ENCODE measurements at places on chromosomes 4 and X.

DNA sequence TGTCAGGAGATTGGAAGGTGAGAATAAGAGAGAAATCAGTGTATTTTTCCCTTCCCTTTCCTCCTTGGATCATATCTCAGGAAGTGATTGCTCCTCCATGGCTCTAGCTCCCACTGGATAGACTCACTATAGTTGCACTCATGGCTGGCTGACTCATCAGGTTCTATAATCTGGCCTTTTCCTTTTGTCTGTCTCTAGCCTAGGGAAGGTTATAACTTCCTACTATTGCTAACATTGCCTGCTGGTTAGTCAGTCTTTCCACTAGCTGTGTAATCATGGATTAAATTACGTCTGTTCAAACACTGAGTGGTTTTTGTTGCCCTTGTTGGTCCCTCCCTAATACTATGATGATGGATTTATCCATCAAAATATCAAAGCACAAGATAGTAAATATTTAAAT is 195.5 kb upstream of the VEGFC start:
- no peak for DNase-seq

- DNase-seq = no peak
Observed at GRCh38 chr4:25818371-25818871, 44.4 kb downstream of the SEL1L3 start.

GRCh38 chr4:114558446-114559020 is 40.1 kb upstream of the UGT8 start:
- no peak for DNase-seq

DNA sequence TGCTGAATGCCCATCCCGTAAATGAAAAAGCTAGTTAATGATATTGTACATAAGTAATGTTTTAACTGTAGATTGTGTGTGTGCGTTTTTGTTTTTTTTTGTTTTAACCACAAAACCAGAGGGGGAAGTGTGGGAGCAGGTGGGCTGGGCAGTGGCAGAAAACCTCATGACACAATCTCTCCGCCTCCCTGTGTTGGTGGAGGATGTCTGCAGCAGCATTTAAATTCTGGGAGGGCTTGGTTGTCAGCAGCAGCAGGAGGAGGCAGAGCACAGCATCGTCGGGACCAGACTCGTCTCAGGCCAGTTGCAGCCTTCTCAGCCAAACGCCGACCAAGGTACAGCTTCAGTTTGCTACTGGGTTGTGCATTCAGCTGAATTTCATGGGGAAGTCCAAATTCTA is at the start of gene SPP1:
Gene SPP1 (plus strand): TSS at position 249 of the 400 bp plus-strand sequence. CDS start 1,182 bp downstream, outside the sequence.
- no peak for DNase-seq

DNA sequence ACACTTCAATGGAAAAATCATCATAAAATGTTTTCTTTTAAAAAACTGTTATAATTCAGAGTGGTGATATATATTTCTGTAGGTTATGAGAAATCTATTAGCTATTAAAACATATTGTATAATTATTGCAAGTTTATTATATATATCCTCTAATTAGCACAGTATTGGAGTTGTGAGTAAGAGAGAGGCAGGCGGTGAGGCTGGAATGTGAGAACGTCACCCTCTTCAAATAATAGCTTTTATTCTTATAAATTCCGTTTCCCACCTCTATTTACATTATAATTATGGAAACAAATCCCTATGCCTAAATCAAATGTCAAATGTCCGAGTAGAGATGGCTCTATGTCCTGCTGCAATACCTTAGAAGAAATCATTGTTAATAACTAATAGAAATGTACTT is 292.9 kb downstream of the ADGRL3 start:
- DNase-seq = no peak

DNA sequence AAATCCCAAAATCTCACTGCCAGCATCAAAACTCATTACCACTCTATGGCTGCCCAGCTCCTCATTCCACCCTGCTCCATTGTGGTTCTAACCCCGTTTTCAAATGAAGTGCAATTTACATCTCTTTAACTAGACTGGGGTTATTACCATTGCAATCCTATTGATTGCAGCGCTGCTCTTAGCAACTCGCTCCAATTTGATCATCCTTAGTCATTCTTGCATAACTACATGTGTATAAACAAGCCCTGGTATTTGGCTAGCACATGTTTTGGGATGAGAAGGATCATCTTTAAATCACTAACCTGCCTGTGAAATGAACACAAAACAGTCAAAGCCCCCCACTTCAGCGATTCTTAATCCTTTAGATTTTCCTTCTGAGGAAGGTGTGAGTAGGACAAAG is 340.1 kb upstream of the PPARGC1A start:
- no peak for DNase-seq

DNA sequence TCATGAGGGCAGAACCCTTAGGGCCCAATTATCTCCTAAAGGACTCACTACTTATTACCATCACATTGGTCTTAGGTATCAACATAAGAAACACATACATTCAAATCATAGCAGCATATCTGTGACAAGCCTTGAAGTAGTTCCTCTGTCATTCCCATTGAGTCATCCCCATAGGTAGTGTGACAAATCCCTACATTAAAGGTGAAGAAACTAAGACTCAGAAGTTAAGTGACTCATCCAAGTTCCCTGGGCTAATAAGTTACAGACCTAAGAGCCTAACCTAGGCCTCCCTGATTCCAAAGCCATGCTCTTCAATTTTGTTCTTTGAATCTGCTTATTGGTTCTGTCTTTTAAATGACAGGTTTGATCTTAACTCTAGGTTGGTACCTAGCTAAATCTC is 58.2 kb downstream of the CD38 start:
- DNase-seq = no peak

- DNase-seq = no peak
Observed at GRCh38 chr4:54840430-54840829, 182.7 kb downstream of the KIT start.

GRCh38 chrX:123337886-123338639 is 154.0 kb downstream of the GRIA3 start:
- DNase-seq = no peak

DNA sequence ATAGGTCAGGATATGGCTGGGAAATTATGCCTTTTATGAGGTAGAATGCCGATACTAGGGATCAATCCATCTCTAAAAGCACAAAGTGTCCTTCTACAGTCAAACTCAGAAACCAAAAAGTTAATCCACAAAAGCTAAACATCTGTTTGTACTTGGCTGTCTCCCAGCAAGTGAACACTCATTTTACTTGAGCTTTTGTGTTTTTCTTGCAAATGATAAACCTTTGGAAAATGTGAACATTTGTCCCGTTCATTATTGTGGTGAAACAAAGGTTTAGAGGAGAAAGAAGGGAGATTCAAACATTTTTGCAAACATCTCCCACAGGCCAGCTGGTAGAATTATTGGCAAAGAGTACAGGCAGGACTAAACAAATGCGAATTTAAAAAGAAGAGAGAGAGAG is 300.6 kb upstream of the SPANXN1 start:
- no peak for DNase-seq

DNA sequence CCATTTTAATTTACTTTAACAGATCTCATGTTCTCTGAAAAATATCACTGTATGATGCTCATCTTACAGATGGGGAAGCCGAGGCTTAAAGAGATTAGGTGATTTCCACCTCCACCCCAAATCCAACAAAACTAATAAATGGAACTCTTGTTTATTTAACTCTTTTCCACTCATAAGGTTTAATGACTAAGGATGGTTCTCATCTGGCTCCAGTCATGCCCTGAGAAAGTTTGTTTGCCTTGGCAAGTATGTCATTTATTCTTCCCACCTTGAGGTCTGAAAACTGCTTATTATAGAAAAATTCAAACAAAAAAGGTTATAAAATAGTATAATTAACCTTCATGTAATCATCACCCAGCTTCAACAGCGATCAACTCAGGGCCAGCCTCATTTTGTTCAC is 56.3 kb downstream of the PPEF2 start:
- DNase-seq = no peak

GRCh38 chr4:60989141-60989540 is 211.0 kb upstream of the ADGRL3 start:
- DNase-seq = no peak

- no peak for DNase-seq
Observed at GRCh38 chr4:151304755-151305154, 20.6 kb downstream of the SH3D19 start.

DNA sequence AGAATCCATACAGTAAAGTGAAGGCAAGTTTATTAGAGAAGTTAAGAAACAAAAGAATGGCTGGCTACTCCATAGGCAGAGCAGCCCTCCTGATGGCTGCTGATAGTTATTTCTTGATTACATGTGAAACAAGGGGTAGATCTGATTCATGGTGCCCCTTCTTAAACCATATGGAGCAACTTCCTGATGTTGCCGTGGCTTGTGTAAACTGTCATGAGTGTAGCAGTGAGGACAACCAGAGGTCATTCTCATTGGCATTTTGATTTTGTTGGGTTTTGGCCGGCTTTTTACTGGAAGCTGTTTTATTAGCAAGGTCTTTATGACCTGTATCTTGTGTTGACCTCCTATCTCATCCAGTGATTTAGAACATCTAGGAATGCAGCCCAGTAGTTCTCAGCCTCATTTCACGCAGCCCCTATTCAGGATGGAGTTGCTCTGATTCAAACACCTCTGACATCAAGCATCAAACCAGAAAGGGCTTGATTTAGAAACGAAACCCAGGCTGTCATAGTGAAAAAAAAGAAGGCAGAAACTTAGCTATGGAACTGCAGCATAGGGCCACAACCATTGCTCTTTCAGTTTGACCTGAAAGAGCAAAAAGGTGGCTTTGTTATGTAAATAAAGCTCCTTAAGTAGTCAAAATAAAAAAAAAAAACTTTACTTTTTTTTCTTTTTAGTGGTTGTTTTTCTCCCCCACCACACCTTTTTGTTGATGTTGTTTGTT is 37.8 kb downstream of the SPCS3 start:
- no peak for DNase-seq

DNA sequence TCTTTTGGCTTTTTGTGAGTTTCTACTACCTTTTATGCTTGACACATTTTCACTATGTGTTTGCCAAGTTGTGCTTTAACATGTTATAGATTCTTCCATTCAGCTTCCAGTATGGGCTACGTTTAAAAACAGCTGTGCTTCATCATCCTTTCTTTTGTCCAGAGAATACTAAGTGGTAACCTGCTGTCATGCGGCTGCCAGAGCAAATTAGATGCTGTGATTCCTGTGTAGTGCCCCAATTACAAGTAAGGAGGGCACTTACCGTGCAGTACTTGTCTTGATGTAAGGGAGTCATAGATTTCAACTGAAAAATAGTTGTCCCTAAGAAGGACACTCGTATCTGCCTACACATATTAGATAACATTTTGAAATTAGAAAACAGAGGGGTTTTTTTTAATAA is 531.8 kb upstream of the GALNTL6 start:
- no peak for DNase-seq

GRCh38 chr4:112854420-112854819 is 195.0 kb upstream of the ANK2 start:
- no peak for DNase-seq

DNA sequence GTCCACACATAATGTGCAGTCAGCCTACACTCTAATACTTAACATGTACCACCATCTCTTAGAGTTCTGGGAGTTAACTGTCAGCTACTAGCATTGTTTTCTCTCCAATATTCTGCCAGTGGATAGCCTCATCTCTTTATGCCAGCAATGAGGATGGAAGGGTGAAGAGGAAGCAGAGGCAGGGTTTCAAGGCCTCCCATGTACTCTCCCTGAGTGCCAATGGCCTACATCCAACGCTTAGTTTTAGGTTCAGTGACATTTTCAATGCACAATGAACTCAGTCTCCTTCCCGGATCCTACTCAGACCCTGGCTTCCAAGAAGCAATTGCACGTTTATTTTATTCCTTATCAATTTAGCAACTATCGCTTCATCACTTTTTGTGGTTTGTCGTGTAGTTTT is 686.1 kb downstream of the DMD start:
- DNase-seq = no peak

DNA sequence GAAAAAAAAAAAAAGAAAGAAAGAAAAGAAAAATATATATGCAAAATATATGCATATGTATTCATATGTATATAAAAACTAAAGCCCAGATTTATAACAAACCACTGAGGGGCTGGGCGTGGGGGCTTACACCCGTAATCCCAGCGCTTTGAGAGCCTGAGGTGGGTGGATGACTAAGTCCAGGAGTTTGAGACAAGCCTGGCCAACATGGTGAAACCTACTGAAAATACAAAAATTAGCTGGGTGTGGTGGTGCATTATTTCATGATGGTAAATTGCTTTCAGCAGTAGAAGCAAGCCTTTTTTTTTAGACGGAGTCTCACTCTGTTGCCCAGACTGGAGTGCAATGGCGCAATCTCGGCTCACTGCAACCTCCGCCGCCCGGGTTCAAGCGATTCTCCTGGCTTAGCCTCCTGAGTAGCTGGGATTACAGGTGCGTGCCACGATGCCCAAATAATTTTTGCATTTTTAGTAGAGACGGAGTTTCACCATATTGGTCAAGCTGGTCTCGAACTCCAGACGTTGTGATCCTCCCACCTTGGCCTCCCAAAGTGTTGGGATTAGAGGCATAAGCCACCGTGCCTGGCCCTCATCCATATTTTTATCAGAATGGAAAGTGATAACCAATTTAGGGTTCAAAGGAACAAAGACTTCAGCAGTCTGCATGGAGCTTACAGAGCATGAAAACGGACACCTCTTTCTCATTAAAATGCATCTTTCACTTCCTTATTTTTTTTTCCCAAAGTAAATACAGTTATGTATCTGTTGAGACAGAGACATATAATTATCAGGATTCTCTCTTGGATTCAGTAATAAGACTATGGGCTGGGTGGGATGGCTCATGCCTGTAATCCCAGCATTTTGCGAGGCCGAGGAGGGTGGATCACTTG is 27.7 kb upstream of the MOB1B start:
- no peak for DNase-seq

DNA sequence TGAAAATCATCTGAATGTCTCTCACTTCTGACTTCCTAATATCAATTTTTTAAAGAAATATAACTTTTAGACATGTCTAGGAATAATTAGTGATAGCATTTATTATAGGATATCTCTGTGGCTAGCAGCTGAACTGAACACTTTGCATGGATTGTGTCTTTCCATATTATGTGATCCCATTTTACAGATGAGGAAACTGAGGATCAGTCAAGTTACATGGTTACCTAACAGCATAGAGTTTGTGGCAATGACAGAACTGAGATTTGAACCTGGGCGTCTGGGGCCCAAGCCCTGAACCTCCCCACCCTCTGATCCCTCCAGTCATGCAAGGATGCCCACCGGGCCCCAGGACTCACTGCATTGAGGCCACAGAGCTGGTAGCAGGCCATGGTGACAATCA is 101.3 kb downstream of the SLC2A9 start:
- DNase-seq = no peak

DNA sequence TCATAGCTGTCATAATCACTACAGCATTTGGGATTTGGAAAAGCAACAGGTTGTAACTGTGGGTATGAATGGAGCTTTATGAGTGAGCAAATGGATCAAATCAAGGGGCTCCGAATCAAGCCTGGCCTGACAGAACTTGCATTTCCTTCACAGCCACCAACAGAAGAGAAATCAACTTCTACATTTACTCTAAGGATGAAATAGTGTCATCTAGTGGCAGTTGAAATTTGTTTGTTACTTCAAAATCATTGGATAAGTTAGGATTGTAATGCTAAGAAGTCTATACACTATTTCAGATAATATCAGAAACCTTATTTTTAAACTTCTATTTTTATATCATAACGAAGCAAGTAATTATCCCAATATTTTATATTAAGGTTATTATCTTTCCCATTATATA is 10.7 kb upstream of the WDR17 start:
- no peak for DNase-seq
